ENCODE measurements at places on chromosomes 6 and 20. TPM values are rescaled to one million over a fixed set of nuclear protein-coding genes. Genes with fewer than 3 reads are reported as not detected.

The BFSP1 gene
- 2.5 TPM for total RNA-seq

The REPS1 gene
- total RNA-seq = 68.9 TPM

The PLN gene
- not detected for total RNA-seq

The PRICKLE4 gene
- total RNA-seq = 0.67 TPM

The LRRC73 gene
- 0.26 TPM for total RNA-seq

The CRIP3 gene
- total RNA-seq = 46.3 TPM

The PTPRT gene
- total RNA-seq = 2.1 TPM

- no peak for DNase-seq
Observed at GRCh38 chr6:98335594-98335993, 498.8 kb upstream of the POU3F2 start.

DNA sequence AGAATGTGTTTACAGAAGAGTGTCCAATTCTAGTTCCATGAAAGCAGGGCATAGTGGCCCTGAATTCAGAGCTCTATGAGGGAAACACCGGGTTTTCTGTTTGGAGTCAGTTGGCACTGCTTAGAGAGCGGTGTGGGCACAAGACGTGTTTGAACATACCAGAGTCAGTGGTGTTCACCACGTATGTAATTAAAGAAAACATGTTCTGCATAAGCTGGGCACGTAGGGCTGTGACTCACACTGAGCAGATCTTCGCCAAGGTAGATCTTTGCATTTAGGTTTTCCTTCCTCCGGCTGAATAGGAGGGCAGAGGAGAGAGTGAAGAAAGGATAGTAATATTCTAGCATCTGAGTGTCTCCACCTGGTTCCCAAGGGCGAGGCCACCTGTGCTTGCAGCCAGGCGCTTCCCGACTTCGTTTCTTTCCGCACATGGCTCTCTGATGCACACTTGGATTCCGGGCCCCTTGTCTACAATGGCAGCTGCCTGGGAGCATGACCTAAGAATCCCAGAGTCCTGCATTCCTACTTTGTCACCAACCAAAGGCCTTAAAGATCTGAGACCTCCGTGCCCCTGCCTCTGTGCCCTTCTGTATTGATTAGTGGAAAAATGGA, 136.2 kb downstream of the ERMARD start:
- DNase-seq = peak; percentile 3

- DNase-seq = no peak
Observed at GRCh38 chr6:87794922-87795885, 93.2 kb upstream of the AKIRIN2 start.

DNA sequence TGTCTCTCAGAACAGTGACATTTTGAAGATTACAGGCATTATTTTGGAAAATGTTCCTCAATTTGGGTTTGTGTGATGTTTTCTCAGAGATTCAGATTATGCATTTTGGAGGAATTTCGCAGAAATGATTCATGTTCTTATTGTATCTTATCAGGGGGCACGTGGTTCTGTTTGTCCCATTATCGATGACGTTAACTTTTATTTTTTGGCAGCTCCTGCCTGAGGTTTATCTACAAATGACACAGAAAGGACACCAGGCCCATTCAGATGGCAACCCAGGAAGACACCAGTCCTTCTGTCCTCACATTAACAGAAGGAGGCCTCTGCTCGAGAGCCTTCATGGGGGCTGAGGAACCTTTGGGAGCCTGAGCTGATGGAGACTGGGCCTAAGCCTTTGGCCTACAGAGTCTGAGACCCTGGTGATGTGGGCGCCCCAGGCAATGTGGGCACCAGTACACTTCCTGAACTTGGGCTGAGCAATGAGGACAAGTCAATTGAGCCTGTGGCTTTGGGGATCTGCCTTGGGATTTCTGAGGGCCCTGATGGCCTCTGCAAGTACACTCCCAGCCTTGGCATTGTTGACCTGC, 41.2 kb upstream of the EZR start:
- no peak for DNase-seq

- DNase-seq = no peak
Observed at GRCh38 chr20:45445805-45446562, 23.6 kb upstream of the WFDC2 start.

- DNase-seq = peak; percentile 71
Observed at GRCh38 chr20:38674092-38674764, 50.1 kb upstream of the SLC32A1 start.

- peak; percentile 65 for DNase-seq
Observed at GRCh38 chr6:15247500-15248450, 1.9 kb downstream of the JARID2 start.

- no peak for DNase-seq
Observed at GRCh38 chr6:156046268-156046665, 590.6 kb upstream of the NOX3 start.

GRCh38 chr6:130962966-130963365, 100.1 kb downstream of the EPB41L2 start:
- no peak for DNase-seq

- peak; percentile 17 for DNase-seq
Observed at GRCh38 chr6:37314487-37315156, 39.2 kb upstream of the RNF8 start.

DNA sequence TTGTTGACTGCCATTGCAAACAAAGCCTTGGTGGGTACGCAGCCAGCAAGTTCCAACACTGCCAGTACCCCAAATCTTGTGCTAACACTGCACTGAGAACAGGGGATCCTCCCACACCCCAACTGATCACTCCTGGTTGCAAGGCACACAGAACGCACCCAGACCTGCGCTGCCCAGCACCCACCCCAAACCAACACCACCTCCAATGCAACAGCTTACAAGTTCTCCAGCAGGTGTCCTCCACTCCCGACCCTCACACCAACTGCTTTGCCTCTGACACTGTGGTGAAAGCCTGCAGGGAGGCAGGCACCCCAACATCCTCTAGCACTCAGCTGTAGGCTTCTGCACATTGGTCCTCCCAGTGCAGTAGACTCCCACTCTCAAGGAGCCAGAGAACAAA, 39.3 kb upstream of the EYS start:
- no peak for DNase-seq

DNA sequence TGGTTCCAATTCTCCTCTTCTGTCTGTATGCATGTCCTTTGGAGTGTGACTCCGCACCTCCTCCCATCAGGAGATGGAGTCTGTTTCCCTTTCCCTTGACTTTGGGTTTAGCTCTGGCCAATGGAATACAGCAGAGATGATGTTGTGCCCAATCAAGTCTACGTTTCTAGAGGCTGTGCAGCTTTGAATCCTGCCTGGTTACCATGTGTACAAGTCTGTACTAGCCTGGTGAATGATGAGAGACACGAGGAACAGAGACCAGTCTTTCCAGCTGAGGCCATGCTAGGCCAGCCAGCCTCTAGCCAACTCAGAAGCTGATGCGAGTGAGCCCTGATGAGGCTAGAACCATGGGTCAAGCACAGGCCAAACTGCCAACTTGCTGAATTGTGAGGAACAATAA, 83.2 kb downstream of the LAMP5 start:
- DNase-seq = no peak

DNA sequence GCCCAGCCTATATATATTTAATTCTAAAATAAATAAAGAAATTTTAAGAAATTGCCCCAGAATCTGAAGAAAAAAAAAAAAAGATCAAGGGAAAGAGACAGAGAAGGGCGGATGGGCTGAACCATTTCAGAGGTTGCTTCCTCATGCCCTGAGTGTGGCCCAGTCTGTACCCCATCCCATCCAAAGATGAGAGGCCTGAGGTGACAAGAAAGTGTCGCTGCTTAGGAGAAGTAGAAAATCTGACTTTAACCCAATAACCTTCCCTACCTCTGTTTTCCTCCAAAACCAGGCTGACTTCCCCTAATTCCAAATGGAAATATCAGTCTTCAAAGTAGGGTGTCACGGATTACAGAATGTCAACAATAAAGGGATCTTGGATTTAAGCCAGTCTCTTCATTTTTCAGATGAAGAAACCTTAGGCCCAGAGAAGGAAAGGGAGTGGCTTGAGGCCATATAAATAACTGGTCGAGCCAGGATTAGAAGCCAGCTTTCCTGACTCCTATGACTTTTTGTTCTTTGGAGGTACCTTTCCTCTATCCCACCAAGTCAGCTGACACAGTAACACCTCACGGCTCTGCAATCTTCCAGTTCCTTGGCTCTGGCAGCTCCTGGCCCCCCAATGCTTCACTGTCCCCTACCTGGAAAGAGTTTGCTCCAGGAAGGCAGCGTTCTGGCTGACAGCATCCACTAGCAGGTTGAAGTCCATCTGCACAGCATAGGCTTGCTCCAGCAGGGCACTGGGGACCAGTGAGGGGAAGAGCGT, 10.1 kb downstream of the GSS start:
- no peak for DNase-seq

- peak; percentile 78 for DNase-seq
Observed at GRCh38 chr6:170438402-170438753, 114.7 kb downstream of the PSMB1 start.

- DNase-seq = no peak
Observed at GRCh38 chr20:47944682-47945081, 159.4 kb upstream of the SULF2 start.

DNA sequence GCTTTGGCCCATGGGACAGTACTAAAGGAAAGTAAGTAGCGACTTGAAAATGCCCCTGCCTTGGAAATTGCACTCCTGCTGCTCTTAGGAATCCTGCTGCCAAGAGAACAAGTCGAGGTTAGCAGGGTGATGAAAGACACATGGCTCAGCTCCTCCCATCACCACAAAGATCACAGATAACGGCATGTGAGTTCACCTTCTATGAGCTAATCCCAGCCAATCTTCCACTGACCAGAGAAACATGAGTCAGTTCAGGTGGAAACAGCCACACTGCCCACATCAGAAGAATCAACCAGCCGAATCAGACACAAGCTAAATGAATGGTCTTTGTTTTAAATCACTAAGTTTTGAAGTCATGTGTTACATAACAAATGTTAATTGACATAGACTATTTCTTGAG, 106.3 kb downstream of the PRKN start:
- DNase-seq = no peak

GRCh38 chr6:83597511-83597910, 85.2 kb downstream of the PRSS35 start:
- no peak for DNase-seq

- DNase-seq = no peak
Observed at GRCh38 chr6:16306334-16306733, 67.9 kb downstream of the GMPR start.

DNA sequence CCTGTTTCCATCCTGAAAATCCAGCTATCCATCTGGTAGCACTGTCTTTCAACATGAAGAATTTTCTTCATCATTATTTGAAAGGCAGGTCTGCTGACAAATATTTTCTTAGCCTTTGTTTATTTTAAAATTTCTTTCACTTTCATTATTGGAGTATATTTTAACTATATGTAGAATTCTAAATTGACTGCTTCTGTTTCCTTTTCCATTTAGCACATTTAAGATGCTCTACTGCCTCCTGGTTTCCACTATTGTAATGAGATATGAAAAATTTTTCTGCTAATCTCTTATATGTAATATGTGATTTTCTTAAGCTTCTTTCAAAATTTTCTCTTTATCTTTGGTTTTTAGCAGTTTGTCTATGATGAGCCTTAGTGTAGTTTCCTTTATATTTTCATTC, 97.3 kb downstream of the TBC1D32 start:
- DNase-seq = no peak

Measured in H1 (cell line).